ENCODE measurements at places on chromosomes 2 and 18.

DNA sequence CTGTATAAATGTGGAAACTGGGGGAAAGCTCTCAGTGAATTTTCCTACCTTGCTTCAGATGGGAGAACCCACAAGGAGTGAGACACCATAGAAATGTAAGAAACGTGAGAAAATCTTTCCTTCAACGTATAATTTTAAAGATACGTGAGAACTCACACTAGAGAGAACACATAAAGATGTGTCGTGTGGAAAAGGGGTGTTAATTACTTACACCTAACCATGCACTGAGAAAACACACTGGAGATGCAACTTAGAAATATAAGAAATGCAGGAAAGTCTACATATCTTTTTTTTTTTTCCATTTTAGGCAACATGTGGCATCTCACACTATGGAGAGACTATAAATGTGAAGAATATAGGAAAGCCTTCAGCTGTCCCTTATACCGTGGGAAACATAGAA, 352.9 kb upstream of the NETO1 start:
- DNase-seq: no peak

GRCh38 chr18:13269521-13270011, 51.0 kb downstream of the LDLRAD4 start:
- DNase-seq: peak; percentile 23

- no peak for DNase-seq
Measured at GRCh38 chr2:126507425-126507911, 148.5 kb upstream of the GYPC start.

DNA sequence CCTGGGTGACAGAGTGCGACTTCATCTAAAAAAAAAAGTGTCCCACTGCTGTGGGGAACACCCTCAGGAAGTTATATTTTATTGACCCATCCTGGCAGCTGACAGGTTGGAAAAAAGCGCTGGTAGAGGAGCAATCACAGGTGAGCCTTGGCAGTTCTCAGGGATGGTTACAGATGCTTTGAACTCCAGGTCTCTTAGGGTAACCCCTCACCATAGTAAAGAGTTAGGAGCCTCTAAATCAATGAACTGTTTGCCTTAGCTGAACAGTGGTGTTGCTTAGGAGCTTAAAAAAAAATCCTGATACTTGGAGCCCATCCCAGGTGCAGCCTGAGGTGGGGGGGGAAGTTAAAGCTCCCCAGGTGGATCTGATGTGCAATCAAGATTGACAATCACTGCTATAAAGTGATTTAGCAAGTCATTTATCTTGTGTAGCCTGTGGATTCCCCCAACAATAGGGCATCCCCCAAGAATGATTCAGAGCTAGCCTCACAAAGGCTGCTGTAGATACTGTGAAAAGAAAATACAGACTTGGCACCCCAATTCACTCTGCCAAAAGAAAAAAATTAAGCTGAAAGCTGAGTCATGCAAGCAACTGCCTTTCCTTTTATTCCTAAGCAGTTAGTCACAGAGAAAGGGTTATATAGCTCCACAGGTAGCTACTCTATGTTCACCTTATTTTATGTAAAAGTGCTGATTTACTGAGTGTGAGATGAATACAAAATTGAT, 14.8 kb downstream of the SLC16A14 start:
- DNase-seq: no peak

DNA sequence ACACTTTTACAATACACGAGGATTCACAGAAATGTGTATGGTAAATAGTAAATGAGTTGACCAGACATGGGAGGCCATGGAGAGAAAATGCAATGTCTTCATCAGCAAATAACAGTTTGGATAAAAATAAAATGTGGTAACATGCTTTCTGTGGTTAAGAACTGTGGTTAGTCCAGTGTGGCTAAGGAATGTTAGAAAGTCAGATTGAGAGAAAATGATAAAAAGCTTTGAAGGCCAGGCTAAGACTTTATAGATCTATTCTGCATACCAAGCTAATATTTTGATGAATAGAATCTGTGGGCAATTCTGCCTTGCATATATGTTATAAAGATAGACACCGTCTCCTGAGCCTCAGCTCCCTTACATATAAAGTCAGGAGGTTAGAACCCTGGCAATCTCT, 215.9 kb downstream of the SOX11 start:
- DNase-seq: no peak

Measured in activated T-cell treated with anti-CD3 and anti-CD28 coated beads for 48 hours (primary cell).